ENCODE measurements at places on chromosomes 12 and 14.

DNA sequence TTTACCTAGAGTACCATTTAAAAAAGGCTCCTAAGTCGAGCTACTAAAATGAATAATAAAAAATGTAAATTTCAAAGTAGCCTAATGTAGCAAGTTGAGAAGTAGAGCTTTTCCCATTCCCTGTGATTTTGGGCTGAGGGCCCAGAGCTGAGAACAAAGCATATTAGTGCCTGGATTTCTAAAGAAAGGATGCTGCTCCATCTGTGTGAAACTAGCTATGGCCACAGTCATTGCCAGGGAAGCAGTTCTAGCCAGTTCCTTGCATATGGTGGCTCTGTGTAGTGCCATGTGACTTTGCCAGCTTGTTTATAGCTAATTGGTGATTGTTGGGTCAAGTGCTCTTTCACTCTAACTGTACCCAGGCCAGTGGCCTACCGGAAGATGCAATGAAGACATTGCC lies 20.4 kb upstream of the FBXO33 start:
- no peak for DNase-seq

DNA sequence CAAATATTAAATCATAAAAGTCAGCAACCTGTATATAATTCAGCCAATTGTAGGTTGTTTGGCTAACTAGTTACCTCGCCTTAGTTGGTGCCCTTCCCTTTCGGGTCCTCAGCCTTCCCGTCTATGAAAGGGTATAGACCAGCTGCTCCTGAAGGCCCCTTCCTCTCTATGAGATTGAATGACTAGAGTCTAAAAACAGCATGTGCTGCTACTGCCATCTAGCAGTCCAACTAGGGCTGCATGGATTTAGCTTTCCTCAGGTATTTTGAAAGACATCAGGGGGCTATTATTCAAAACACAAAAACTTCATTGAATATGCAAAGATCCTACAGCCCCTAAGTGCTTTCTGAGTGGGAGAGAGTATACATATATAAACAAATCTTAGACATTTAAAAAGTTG lies 37.0 kb upstream of the TMEM263 start:
- DNase-seq: peak; percentile 39

- DNase-seq: peak; percentile 68
Observed at GRCh38 chr12:78181544-78182162, 351.0 kb downstream of the NAV3 start.

- DNase-seq: peak; percentile 84
Observed at GRCh38 chr12:57089271-57090245, 644 bp downstream of the NAB2 start.

- no peak for DNase-seq
Observed at GRCh38 chr14:102998393-102998792, 59.0 kb downstream of the CDC42BPB start.
